Lung (tissue), 17 donors: ENCODE measurements at places on chromosomes 5 and 9. TPM values are rescaled to one million over a fixed set of nuclear protein-coding genes. Genes with fewer than 3 reads are reported as not detected.

DNA sequence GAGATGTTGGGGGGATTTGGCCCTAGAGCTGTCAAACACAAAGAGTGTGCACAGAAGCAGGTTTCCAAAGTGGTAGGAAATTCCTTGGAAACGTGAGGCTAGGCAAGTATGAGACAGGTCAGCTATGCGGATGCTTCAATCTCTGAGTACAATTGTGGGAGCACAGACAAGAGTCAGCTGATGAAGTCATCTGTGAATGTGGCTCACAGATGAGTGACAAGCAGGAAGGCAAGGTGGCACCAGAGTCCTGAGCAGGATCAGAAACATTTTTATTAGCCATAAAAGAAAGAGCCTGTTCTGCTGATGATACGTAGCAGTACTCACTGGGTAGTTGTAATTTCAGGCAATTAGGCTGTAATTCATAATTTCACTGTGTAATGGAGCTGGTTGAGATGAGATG lies 117.0 kb downstream of the DCP2 start:
- H3K4me1 ChIP-seq, result peaks cover 11% of the 10 kb centered on the region
- no peaks in the 10 kb centered on the region for H3K27me3 ChIP-seq
- no peak overlapping the region for H3K27ac ChIP-seq
- H3K36me3 ChIP-seq, result no peaks in the 10 kb centered on the region
- no peak for DNase-seq

DNA sequence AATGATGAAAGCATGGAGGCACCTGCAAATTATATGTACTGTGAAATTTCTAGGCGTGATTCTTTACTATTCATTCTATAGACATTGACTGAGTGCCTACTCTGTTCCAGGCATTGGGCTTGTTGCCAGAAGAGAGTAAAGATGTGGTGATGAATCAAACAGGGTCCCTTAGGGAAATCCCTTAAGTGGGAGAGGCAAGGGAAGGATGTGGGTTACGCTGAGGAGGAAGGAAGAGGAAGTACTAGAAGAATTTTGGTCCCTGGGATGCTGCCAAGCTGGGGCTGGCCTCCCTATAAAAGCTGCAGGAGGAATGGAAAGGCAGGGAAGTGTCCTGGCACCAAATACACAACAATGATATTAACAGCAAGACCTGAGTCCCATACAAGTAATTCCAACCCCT lies 76.7 kb upstream of the SPOCK1 start:
- H3K4me1 ChIP-seq, result no peaks in the 10 kb centered on the region
- peaks cover 5% of the 10 kb centered on the region for H3K27me3 ChIP-seq
- no peaks in the 10 kb centered on the region for H3K36me3 ChIP-seq
- no peak overlapping the region for H3K4me3 ChIP-seq
- no peak overlapping the region for H3K27ac ChIP-seq
- no peak for DNase-seq

GRCh38 chr9:97880336-97880735 lies 27.3 kb downstream of the FOXE1 start:
- H3K36me3 ChIP-seq, result no peaks in the 10 kb centered on the region
- H3K4me1 ChIP-seq, result peaks cover 3% of the 10 kb centered on the region
- H3K27ac ChIP-seq, result no peak overlapping the region

DNA sequence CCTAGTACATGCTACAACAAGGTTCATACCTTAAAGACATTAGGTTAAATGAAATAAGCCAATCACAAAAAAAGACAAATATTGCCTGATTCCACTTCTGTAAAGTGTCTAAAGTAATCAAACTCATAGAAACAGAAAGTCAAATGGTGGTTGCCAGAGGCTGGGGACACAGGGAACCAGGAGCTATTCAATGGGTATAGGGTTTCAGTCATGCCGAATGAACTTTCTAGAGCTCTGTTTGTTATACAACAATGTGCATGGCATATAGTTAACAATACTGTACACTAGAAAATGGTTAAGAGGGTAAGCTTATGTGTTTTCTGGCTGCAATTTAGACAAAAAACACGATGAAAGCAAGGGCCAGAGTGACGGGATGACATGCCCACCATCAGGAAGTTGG lies 70.8 kb upstream of the EGFLAM start:
- H3K4me3 ChIP-seq, result no peak overlapping the region
- DNase-seq, result no peak
- H3K27me3 ChIP-seq, result peaks cover 11% of the 10 kb centered on the region
- H3K36me3 ChIP-seq, result no peaks in the 10 kb centered on the region
- H3K27ac ChIP-seq, result no peak overlapping the region
- H3K4me1 ChIP-seq, result no peaks in the 10 kb centered on the region

DNA sequence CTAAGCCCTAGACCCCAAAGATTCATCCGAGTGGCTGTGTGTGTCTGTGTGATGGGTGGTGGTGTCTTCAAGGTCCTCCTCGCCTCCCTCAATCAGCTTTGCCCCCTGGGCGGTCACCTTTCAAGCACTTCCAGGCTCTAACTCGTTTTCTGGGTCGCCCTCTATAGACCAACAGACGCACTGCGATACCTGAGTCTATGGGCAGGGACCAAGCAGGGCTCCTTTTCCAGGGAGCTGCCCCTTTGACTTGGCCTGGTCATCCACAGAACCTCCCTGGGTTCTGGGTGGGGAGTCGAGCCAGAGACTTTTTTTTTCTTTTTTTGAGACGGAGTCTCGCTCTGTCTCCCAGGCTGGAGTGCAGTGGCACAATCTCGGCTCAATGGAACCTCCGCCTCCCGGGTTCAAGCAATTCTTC lies 1.1 kb downstream of the SLC27A4 start:
- H3K4me3 ChIP-seq, result peak overlapping the region; percentile 85
- peaks cover 7% of the 10 kb centered on the region for H3K4me1 ChIP-seq
- peaks cover 29% of the 10 kb centered on the region for H3K36me3 ChIP-seq
- H3K27me3 ChIP-seq, result no peaks in the 10 kb centered on the region
- no peak overlapping the region for H3K27ac ChIP-seq

DNA sequence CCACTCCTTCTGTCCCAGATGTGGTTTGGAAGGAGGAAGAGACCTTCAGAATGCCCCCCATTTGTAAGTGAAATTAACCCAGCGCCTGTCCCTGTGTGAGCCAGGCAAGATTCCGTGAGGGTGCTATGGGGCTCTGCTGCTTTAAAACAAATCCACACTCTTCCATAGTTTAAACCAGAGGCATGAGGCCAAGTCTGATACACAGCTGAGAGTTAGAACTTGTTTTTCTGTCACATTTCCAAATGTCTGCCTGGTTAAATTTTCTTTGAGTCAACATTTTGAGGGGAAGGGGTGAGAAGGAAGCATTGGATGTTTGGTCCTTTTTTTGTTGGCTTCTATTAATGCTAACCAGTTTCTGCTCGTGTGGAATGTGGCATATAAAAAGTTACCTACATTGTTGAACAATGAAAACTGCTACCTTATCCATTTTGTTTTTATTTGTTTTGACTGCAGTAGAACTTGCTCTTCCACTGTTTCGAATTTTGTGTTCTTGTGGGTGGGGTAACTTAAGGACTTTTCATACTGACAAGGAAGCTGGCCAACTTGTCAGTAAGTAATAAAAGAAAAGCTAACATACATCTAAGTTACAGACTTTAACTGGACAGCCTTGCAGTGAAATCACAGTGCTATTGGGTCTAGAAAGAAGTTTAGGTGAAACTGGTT lies 12.9 kb downstream of the RGMB start:
- no peak overlapping the region for H3K4me3 ChIP-seq
- H3K4me1 ChIP-seq, result peaks cover 29% of the 10 kb centered on the region
- H3K27me3 ChIP-seq, result no peaks in the 10 kb centered on the region
- H3K27ac ChIP-seq, result no peak overlapping the region

DNA sequence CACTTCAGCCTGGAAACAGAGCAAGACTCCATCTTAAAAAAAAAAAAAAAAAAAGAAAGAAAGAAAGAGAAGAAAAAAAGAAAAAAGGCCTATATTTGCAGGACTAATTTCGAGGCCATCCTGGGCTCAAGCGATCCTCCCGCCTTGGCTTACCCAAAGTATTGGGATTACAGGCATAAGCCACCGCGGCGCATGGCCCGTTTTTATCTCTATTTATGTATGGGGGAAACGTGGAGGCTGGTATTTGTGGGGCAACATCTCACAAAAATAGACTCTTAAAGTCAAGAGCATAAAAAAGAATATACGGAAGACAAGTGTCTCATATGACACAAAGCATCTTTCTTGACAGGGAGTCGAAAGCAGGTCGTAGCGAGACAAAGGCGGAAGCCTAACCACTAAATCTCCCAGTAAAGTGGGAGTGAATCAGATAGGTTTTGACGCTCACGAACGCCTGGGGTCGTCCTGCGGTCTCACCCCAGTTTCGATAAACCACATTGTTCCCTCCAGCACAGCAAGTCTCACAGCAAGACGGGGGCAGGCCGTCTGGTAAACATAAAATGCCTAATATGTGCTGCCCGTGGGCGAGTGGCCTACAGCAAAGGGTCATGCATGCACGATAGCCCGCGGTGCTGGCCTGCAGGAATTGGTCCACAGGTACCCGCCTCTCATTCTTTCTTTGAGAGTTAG lies 1.8 kb upstream of the TRIM41 start:
- no peaks in the 10 kb centered on the region for H3K36me3 ChIP-seq
- H3K27me3 ChIP-seq, result peaks cover 18% of the 10 kb centered on the region
- peaks cover 15% of the 10 kb centered on the region for H3K4me1 ChIP-seq

- no peak overlapping the region for H3K4me3 ChIP-seq
- no peaks in the 10 kb centered on the region for H3K4me1 ChIP-seq
- H3K36me3 ChIP-seq, result no peaks in the 10 kb centered on the region
- no peaks in the 10 kb centered on the region for H3K27me3 ChIP-seq
- H3K27ac ChIP-seq, result no peak overlapping the region
Measured at GRCh38 chr9:20601292-20601691, 21.0 kb downstream of the MLLT3 start.

- H3K27ac ChIP-seq, result no peak overlapping the region
- peaks cover 4% of the 10 kb centered on the region for H3K27me3 ChIP-seq
- H3K4me1 ChIP-seq, result no peaks in the 10 kb centered on the region
- no peak overlapping the region for H3K4me3 ChIP-seq
- DNase-seq, result no peak
- no peaks in the 10 kb centered on the region for H3K36me3 ChIP-seq
Measured at GRCh38 chr5:1782385-1783215, 17.0 kb downstream of the MRPL36 start.

DNA sequence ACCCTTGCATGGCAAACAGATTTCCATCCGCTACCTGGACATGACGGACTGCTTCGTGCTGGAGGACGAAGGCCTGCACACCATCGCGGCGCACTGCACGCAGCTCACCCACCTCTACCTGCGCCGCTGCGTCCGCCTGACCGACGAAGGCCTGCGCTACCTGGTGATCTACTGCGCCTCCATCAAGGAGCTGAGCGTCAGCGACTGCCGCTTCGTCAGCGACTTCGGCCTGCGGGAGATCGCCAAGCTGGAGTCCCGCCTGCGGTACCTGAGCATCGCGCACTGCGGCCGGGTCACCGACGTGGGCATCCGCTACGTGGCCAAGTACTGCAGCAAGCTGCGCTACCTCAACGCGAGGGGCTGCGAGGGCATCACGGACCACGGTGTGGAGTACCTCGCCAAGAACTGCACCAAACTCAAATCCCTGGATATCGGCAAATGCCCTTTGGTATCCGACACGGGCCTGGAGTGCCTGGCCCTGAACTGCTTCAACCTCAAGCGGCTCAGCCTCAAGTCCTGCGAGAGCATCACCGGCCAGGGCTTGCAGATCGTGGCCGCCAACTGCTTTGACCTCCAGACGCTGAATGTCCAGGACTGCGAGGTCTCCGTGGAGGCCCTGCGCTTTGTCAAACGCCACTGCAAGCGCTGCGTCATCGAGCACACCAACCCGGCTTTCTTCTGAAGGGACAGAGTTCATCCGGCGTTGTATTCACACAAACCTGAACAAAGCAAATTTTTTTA lies 242.9 kb downstream of the MARCHF11 start:
- no peak for DNase-seq
- no peak overlapping the region for H3K27ac ChIP-seq
- H3K27me3 ChIP-seq, result no peaks in the 10 kb centered on the region
- H3K36me3 ChIP-seq, result peaks cover 17% of the 10 kb centered on the region
- no peaks in the 10 kb centered on the region for H3K4me1 ChIP-seq
- H3K4me3 ChIP-seq, result no peak overlapping the region

- H3K4me1 ChIP-seq, result peaks cover 4% of the 10 kb centered on the region
- H3K4me3 ChIP-seq, result peak overlapping the region; percentile 70
- no peaks in the 10 kb centered on the region for H3K27me3 ChIP-seq
- DNase-seq, result peak; percentile 60
- peak overlapping the region; percentile 81 for H3K27ac ChIP-seq
Measured at GRCh38 chr5:157574456-157575380, 857 bp downstream of the ADAM19 start.

DNA sequence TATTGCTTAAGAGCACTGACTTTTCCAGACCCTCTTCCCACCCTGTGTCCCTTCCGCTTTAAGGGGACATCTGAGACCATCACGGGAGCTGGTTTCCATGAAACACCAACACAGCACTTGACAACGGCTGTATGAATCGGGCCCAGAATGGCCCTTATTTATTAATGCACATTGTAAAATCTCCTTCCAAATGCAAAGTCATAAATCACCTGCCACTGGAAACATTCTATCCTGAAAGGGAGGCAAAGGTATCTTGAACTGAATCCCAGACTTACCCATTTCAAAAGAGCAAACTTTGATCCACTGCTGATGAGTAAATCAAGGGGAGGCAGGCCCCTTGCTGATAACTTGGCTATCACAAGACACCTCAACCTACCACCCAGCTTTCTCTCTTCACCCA lies 37.4 kb downstream of the SHB start:
- H3K27me3 ChIP-seq, result no peaks in the 10 kb centered on the region
- no peak overlapping the region for H3K4me3 ChIP-seq
- no peak for DNase-seq

- no peak for DNase-seq
- no peak overlapping the region for H3K4me3 ChIP-seq
- no peak overlapping the region for H3K27ac ChIP-seq
- no peaks in the 10 kb centered on the region for H3K36me3 ChIP-seq
- no peaks in the 10 kb centered on the region for H3K4me1 ChIP-seq
- H3K27me3 ChIP-seq, result no peaks in the 10 kb centered on the region
Measured at GRCh38 chr5:57488215-57488955, 5.8 kb upstream of the ACTBL2 start.

DNA sequence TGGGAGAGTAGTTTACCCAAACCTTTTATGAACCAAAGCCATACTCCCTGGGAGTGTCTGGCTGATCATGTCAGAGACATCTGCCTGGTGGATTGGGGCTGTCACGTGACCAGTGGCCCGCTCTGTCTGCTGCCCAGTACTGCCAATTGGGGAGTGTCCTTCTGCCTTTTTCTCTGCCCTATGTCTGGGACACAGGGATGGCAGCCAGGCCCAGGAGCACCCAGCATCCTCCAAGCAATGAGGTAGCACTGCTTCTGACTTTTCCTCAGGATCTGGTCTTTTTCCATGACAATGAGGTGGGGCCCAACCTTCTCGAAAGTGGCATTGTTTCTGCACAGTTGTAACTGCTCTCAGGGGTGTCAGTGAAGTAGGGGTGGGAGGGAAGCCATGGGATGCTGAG lies 21.8 kb downstream of the DAPK1 start:
- no peaks in the 10 kb centered on the region for H3K4me1 ChIP-seq
- no peak overlapping the region for H3K27ac ChIP-seq
- H3K27me3 ChIP-seq, result no peaks in the 10 kb centered on the region
- H3K36me3 ChIP-seq, result peaks cover 2% of the 10 kb centered on the region
- DNase-seq, result no peak
- no peak overlapping the region for H3K4me3 ChIP-seq

GRCh38 chr5:146042628-146043279 lies 62.6 kb downstream of the PLAC8L1 start:
- DNase-seq, result no peak
- H3K27me3 ChIP-seq, result no peaks in the 10 kb centered on the region
- H3K27ac ChIP-seq, result no peak overlapping the region

The LECT2 gene
- total RNA-seq, result not detected

The NUTM2G gene
- not detected for total RNA-seq

The EFNA5 gene
- 12.4 TPM for total RNA-seq

The MARCHF11 gene
- not detected for total RNA-seq

The INSL6 gene
- not detected for total RNA-seq
